ENCODE measurements at places on chromosomes 1 and 21.

GRCh38 chr1:219149009-219149577 lies 24.6 kb upstream of the LYPLAL1 start:
- H3K4me1 ChIP-seq = no peaks in the 10 kb centered on the region
- H3K36me3 ChIP-seq = no peaks in the 10 kb centered on the region
- peaks cover 7% of the 10 kb centered on the region for H3K27me3 ChIP-seq
- DNase-seq = no peak

- H3K27ac ChIP-seq = no peak overlapping the region
- peaks cover 2% of the 10 kb centered on the region for H3K4me1 ChIP-seq
- no peak overlapping the region for H3K4me3 ChIP-seq
- no peaks in the 10 kb centered on the region for H3K36me3 ChIP-seq
These were observed 181.8 kb upstream of the FMN2 start for GRCh38 chr1:239909898-239910297.

GRCh38 chr1:176884911-176885310 lies 279.6 kb downstream of the ASTN1 start:
- no peaks in the 10 kb centered on the region for H3K36me3 ChIP-seq
- no peak for DNase-seq
- H3K4me1 ChIP-seq = no peaks in the 10 kb centered on the region
- H3K27ac ChIP-seq = no peak overlapping the region
- H3K4me3 ChIP-seq = no peak overlapping the region
- no peaks in the 10 kb centered on the region for H3K27me3 ChIP-seq

GRCh38 chr1:232551386-232551785 lies 78.5 kb downstream of the SIPA1L2 start:
- H3K4me1 ChIP-seq = no peaks in the 10 kb centered on the region
- no peak overlapping the region for H3K4me3 ChIP-seq
- DNase-seq = no peak
- H3K27me3 ChIP-seq = peaks cover 15% of the 10 kb centered on the region

DNA sequence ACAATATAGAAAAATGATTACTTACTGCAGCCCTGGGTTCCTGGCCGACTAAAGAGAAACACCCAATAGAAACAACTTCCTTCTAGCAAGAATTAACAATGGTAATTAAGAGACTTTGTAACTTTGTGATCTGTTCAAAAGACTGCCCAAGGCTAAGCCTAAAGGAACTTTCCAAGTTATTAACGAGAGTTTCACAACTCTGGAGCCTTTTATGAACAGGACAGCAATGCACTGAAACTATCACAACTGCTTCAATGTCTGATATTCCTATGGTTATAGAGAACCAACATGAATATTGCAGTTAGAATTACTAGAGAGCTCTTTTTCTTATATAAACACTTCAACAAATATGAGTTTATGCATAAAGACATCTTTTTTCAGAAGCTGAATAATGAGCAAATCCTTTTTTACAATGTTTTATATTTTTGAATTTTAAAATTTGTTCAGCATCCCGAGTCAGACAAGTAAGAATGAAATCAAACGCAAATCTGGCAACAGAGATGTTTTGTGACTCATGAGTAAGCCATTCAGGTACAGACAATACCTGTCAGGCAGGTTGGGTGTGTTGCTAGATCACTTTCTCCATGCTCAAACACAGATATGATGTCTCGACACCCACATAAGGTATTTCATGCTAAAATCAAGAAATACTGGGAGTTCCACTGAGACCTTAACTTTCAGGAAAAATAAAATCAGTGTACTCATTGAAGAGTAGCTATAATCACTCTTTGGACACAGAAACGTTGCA lies 22.2 kb upstream of the KCNJ15 start:
- H3K4me3 ChIP-seq = no peak overlapping the region
- no peak overlapping the region for H3K27ac ChIP-seq
- peaks cover 3% of the 10 kb centered on the region for H3K27me3 ChIP-seq
- DNase-seq = no peak

- DNase-seq = no peak
- H3K4me3 ChIP-seq = no peak overlapping the region
- peaks cover 19% of the 10 kb centered on the region for H3K4me1 ChIP-seq
- H3K27ac ChIP-seq = no peak overlapping the region
These were observed 36.7 kb downstream of the ATP1A1 start for GRCh38 chr1:116409751-116410191.

- peak; percentile 31 for DNase-seq
- peaks cover 44% of the 10 kb centered on the region for H3K27me3 ChIP-seq
- H3K4me1 ChIP-seq = peaks cover 17% of the 10 kb centered on the region
- peak overlapping the region; percentile 10 for H3K4me3 ChIP-seq
- no peak overlapping the region for H3K27ac ChIP-seq
- H3K36me3 ChIP-seq = peaks cover 6% of the 10 kb centered on the region
These were observed 134.4 kb downstream of the S1PR1 start for GRCh38 chr1:101371259-101371658.

- peaks cover 55% of the 10 kb centered on the region for H3K36me3 ChIP-seq
- no peak overlapping the region for H3K4me3 ChIP-seq
- no peaks in the 10 kb centered on the region for H3K27me3 ChIP-seq
- no peak overlapping the region for H3K27ac ChIP-seq
These were observed 33.3 kb downstream of the PUM1 start for GRCh38 chr1:31032266-31032665.

DNA sequence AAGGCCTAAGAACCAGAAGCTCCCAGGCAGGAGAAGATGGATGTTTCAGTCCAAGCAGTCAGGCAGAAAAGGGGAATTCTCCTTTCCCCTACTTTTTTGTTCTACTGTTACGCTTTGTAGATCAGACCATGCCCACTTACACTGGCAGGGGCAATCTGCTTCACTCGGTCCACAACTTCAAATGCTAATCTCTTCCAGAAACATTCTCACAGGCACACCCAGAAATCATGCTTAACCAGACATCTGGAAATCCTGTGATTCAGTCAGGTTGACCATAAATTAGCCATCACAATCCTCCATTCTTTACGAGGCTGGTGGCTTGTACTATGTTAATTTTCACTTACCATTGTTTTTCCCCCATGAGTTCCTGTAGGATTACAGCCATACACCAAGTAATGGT lies 23.8 kb upstream of the IL10 start:
- peaks cover 62% of the 10 kb centered on the region for H3K4me1 ChIP-seq
- no peak overlapping the region for H3K27ac ChIP-seq
- H3K27me3 ChIP-seq = peaks cover 5% of the 10 kb centered on the region

GRCh38 chr1:226425431-226426031 lies 17.6 kb upstream of the PARP1 start:
- H3K4me1 ChIP-seq = peaks cover 7% of the 10 kb centered on the region
- no peaks in the 10 kb centered on the region for H3K36me3 ChIP-seq
- H3K4me3 ChIP-seq = peak overlapping the region; percentile 70
- H3K27ac ChIP-seq = no peak overlapping the region
- DNase-seq = no peak
- H3K27me3 ChIP-seq = peaks cover 5% of the 10 kb centered on the region

DNA sequence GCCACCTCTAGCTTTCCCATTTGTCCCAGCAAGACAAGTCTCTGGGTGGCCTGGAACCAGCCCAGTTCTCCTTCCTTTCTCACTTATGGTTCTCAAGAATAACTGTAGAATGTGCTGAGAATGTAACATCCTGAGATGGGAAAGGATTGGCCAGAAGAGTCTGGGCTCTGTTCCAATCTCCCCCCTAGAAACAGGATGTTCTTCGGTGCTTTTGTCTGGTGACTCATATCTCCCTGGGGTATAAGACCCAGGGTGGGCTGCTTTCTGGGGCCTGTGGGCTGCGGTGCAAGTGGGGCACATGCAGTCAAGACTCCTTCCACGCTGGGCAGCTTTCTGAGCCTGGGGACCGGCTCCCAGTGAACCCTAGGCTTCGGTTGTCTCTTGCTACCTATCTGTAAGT lies 251.2 kb upstream of the POU3F1 start:
- no peaks in the 10 kb centered on the region for H3K4me1 ChIP-seq
- H3K4me3 ChIP-seq = no peak overlapping the region
- peaks cover 14% of the 10 kb centered on the region for H3K27me3 ChIP-seq
- DNase-seq = no peak

DNA sequence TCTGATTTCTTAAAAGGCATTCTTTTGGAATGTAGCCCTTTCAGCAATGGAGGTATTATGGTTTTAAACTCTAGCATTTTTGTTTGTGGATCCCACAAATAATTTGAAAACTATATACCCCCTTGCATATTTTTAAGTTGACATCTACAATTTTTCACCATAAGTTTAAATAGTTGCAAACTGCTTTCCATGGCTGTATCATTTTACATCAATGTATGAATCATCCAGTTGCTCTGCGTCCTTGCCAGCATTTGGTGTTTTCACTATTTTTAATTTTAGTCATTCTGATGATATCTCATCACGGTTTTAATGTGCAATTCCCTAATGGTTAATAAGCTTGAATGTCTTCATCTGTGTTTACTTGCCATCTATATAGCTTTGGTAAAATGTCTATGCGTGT lies 20.7 kb downstream of the DIPK1A start:
- no peak overlapping the region for H3K27ac ChIP-seq
- no peaks in the 10 kb centered on the region for H3K27me3 ChIP-seq
- H3K4me1 ChIP-seq = peaks cover 58% of the 10 kb centered on the region
- no peak for DNase-seq
- H3K36me3 ChIP-seq = peaks cover 5% of the 10 kb centered on the region
- H3K4me3 ChIP-seq = no peak overlapping the region

DNA sequence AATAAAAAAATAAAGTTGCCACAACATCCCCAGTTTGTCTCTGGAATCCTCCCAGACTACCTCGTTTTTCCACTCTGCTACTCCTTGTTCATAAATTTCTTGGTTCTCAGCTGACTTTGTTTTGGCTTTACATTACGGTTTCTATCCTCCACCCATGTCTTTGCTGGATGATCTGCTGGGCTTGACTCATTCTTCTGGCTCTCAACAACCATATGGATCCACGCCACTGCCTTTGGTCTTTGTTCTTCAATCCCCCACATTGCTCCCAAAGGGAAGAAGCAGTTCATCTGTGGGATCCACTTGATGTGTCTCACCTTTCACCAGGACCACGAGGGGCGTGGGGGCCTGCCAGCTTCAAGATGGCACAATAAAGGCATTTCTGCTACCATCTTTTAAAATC lies 67.1 kb upstream of the NBL1 start:
- H3K27ac ChIP-seq = no peak overlapping the region
- no peak overlapping the region for H3K4me3 ChIP-seq
- no peak for DNase-seq
- H3K36me3 ChIP-seq = no peaks in the 10 kb centered on the region

- H3K27ac ChIP-seq = no peak overlapping the region
- DNase-seq = no peak
- H3K4me3 ChIP-seq = no peak overlapping the region
These were observed 345.8 kb upstream of the CHRM3 start for GRCh38 chr1:239040523-239040922.

- DNase-seq = no peak
- H3K36me3 ChIP-seq = no peaks in the 10 kb centered on the region
- no peaks in the 10 kb centered on the region for H3K27me3 ChIP-seq
- no peaks in the 10 kb centered on the region for H3K4me1 ChIP-seq
These were observed 12.8 kb upstream of the KIF21B start for GRCh38 chr1:201036188-201036842.

- H3K36me3 ChIP-seq = no peaks in the 10 kb centered on the region
- no peak for DNase-seq
- no peak overlapping the region for H3K4me3 ChIP-seq
- peaks cover 1% of the 10 kb centered on the region for H3K4me1 ChIP-seq
- peaks cover 11% of the 10 kb centered on the region for H3K27me3 ChIP-seq
- no peak overlapping the region for H3K27ac ChIP-seq
These were observed 199.4 kb downstream of the FCRL5 start for GRCh38 chr1:157352817-157353408.

GRCh38 chr1:238153253-238153652 lies 262.5 kb upstream of the ZP4 start:
- no peak overlapping the region for H3K27ac ChIP-seq
- DNase-seq = no peak
- H3K27me3 ChIP-seq = no peaks in the 10 kb centered on the region
- no peaks in the 10 kb centered on the region for H3K4me1 ChIP-seq
- H3K36me3 ChIP-seq = no peaks in the 10 kb centered on the region

- H3K27me3 ChIP-seq = no peaks in the 10 kb centered on the region
- no peaks in the 10 kb centered on the region for H3K4me1 ChIP-seq
- H3K36me3 ChIP-seq = no peaks in the 10 kb centered on the region
These were observed 523.4 kb downstream of the PTBP2 start for GRCh38 chr1:97245026-97245425.

- DNase-seq = no peak
- no peak overlapping the region for H3K4me3 ChIP-seq
- peaks cover 3% of the 10 kb centered on the region for H3K36me3 ChIP-seq
- H3K27ac ChIP-seq = no peak overlapping the region
- H3K27me3 ChIP-seq = no peaks in the 10 kb centered on the region
These were observed 30.7 kb upstream of the KIAA1614 start for GRCh38 chr1:180881806-180882509.

GRCh38 chr1:46203738-46204405 lies 738 bp downstream of the LURAP1 start:
- no peak for DNase-seq
- H3K27ac ChIP-seq = no peak overlapping the region
- H3K4me1 ChIP-seq = peaks cover 12% of the 10 kb centered on the region

GRCh38 chr1:163813251-163813650 lies 491.5 kb downstream of the NUF2 start:
- no peaks in the 10 kb centered on the region for H3K4me1 ChIP-seq
- no peak overlapping the region for H3K4me3 ChIP-seq
- no peaks in the 10 kb centered on the region for H3K27me3 ChIP-seq
- H3K36me3 ChIP-seq = no peaks in the 10 kb centered on the region

DNA sequence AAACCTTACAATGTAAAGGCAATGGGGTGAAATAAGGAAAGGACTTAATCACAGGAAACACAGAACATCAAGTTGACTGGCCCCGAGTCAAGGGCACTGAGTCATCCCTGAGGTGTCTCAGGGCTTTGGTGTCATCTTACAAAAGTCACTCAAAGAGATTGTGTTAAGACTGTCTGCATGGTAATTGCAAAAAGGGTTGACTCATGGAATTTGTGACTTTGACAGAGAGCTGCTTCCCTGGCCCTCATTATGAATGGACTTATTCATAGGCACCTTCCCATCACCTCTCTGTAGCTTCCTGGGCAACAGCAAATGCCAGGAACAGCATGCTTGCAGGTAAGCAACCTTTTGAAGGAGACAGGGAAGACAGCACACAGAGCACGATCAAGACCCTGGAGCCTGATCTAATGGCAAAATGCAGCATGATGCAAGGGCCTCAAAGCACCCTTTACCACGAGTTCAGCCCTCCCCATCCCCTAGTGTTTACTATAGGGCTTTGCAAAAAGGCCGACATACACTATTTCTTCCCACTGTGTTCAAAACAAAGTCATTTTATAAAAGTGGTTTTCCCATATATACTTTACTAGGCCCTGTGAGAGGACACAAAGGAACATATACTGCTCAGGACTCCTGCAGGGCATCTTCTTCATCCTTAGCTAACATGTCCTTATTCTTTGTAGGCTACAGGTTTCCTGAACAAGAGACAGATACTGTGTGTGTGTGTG lies 17.1 kb downstream of the ZP4 start:
- no peak overlapping the region for H3K4me3 ChIP-seq
- no peak overlapping the region for H3K27ac ChIP-seq
- DNase-seq = no peak
- no peaks in the 10 kb centered on the region for H3K36me3 ChIP-seq
- H3K27me3 ChIP-seq = no peaks in the 10 kb centered on the region

DNA sequence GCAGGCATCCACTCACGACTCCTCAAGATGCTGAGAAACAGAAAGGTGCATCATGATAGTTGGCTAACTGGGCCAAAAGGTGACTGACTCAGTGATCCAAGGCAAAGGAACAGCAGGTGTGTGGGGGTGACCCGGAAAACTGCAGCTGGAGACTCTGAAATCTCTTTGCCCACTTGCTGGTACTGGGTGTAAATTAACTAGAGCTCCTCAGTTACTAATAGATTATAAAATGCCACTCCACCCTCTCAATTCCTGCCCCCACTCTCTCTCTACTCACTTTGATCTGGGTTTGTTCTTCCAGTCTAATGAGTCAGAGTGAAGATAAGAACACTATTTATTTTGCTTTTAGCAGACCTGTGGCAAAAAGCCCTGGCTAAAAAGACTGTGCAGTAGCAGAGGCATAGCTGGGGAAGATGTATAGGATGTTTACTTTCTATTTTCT lies 7.2 kb upstream of the PIGC start:
- peaks cover 2% of the 10 kb centered on the region for H3K27me3 ChIP-seq
- no peaks in the 10 kb centered on the region for H3K36me3 ChIP-seq
- no peak for DNase-seq
- peaks cover 32% of the 10 kb centered on the region for H3K4me1 ChIP-seq
